GM23338 (cell line): ENCODE measurements at places on chromosomes 3 and 15. TPM values are rescaled to one million over a fixed set of nuclear protein-coding genes. Genes with fewer than 3 reads are reported as not detected.

- DNase-seq = no peak
Observed at GRCh38 chr3:11415099-11415498, 142.9 kb downstream of the ATG7 start.

DNA sequence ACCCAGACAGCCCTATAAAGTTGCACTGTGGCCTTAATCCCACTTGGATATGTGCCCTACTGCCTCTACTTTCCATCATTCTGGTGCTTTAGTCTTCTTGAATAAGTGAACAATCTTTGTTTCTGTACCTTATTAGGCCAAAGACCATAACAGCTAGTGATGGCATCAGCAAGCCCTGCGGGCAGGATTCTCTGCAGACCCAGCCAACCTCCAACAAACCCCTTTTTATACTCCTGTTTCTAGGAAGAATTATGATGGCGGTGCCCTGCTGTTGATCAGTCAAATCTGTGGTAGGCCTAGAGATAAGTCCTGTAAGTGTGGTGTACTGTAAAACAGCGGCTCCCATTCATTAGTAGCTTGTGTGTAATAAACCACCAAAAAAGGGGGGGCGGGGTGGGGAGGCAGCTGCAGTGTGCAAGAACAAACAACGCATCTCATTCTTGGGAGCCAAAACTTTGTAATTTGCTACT lies 40.5 kb downstream of the SOX2 start:
- no peak for DNase-seq

- no peak for DNase-seq
Observed at GRCh38 chr3:10875914-10876313, 59.9 kb downstream of the SLC6A11 start.

GRCh38 chr3:74469151-74469550 lies 145.3 kb downstream of the CNTN3 start:
- no peak for DNase-seq

- no peak for DNase-seq
Observed at GRCh38 chr15:39192979-39193560, 387.8 kb upstream of the THBS1 start.

DNA sequence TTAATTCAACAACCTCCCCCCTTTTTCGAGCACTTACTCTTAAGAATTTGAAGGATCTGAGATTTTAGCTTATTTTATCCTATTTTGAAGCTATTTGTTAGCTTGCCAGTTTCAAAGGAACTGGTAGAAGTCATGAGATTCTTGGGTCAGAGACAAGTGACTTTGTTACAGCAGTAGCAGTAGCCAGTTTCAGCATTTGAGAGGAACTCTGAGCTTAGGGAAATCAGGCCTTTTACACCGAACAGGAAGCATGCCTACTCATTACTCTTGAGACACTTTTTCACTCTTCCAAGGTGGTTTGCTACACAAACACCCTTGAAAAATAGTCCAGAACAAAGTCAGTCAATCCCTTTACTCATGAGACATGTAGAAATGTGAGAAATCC lies 24.5 kb upstream of the TM4SF1 start:
- DNase-seq = no peak

EPHA3 gene
- total RNA-seq = 0.21 and 0.47 TPM in 2 replicates

DNA sequence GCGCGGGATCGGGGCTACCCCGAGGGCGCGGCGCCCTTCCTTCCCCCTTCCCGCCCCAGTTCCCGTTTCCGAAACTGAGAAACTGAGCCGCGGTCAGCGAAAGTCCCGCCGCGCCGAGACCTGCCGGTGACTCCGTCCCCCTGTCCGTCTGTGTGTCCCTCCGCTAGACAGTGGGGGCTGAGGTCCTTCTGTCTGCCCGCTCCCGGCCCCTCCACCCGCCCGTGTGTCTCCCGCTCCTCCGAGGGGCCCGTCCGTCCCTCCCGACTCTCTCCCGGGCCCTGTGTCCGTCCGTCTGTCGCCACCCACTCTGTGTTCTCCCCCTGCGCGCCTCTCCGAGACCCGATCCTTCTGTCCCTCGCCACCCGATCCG lies 426 bp downstream of the PRKCD start:
- no peak for DNase-seq

EPHB1 gene
- 5.2 and 5.6 TPM in 2 replicates for total RNA-seq

- no peak for DNase-seq
Observed at GRCh38 chr3:172702256-172702655, 8.6 kb downstream of the NCEH1 start.

DNA sequence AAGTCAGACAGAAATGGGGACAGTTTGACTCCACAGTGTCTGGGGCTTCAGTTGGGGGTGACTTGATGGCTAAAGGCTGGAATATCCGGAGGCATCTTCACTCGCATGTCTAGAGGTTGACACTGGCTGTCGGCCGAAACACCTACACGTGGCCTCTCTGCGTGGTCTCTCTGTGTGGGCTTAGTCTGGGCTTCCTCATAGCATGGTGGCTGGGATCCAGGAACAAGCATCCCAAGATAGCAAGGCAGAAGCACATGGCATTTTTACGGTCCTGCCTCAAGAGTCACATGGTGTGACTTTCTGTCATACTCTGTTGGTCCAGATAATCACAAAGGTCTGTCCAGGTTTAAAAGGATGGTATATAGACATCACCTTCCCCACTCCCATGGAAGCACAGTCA lies 34.5 kb downstream of the MAGI1 start:
- DNase-seq = no peak
